Heart right ventricle (tissue), 16 donors: ENCODE measurements at places on chromosomes 5 and 9. TPM values are rescaled to one million over a fixed set of nuclear protein-coding genes. Genes with fewer than 3 reads are reported as not detected.

DNA sequence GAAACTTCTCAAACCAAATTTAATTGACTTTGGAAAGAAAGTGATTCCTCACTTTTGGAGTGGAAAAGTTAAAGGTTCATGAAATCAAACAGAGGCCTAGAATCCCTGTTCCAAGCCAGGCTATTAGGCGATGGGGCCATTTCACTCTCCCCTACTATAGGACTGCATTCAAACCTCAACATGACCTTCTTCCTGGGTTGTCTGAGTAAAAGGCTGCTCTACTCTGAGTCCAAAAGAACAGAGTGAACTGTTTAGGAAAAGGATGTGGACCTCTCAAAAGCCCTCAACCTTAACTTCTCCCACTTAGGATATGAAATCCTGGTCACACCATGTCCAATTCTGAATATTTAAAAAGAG lies 15.8 kb downstream of the C5orf52 start:
- no peak for DNase-seq

- DNase-seq, result no peak
Measured at GRCh38 chr5:150771034-150771795, 7.3 kb upstream of the SMIM3 start.

DNA sequence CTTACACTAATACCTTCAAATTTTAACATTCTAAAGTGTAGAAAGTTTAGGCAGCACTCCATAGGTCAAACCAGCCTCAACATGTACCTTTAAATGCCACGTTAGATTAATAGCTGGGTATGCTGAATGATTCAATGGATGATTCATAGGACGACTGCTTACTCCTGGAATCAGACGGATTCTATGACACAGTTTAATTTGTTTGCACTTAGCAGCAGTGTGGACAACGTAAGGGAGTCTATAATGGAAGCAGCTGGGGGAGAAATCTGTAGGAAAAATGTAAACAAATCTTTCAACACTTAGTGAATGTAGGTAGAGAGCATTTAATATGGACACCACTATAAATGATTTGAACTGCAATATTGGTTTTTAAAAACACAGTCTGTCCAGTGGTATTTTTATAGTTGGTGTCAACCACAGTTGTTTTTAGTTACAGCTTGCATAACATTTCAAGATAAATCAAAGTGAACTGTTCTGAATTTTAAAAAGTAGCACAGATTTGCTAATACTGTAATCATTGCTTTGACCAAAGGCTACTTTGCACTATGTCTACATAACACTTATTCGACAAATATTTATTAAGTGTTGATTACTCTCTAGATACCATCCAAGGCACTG lies 701.5 kb upstream of the MEF2C start:
- DNase-seq, result no peak

- DNase-seq, result peak; percentile 68
Measured at GRCh38 chr5:132489871-132490483, 596 bp downstream of the IRF1 start.

DNA sequence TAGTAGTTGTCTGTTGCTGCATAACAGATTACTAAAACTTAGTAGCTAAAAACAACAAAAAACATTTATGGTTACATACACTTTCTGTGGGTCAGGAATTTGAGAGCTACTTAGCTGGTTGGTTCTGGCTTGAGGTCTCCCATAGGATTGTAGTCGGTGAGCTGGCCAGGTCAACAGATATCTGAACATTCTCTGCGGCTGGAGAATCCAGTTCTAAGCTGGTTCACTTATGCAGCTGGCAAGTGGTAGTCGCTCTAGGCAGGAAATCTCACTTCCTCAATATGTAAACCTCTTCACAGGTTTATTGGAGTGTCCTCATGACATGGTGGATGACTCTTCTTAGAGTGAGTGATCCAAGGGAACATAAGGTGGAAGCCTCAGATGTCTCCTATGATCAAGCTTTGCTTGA lies 65.7 kb upstream of the TNFAIP8 start:
- DNase-seq, result no peak

The PLAC8L1 gene
- not detected for total RNA-seq

- no peak for DNase-seq
Measured at GRCh38 chr9:126986506-126986951, 71.9 kb downstream of the RALGPS1 start.

The RELL2 gene
- total RNA-seq, result 0.50 TPM

DNA sequence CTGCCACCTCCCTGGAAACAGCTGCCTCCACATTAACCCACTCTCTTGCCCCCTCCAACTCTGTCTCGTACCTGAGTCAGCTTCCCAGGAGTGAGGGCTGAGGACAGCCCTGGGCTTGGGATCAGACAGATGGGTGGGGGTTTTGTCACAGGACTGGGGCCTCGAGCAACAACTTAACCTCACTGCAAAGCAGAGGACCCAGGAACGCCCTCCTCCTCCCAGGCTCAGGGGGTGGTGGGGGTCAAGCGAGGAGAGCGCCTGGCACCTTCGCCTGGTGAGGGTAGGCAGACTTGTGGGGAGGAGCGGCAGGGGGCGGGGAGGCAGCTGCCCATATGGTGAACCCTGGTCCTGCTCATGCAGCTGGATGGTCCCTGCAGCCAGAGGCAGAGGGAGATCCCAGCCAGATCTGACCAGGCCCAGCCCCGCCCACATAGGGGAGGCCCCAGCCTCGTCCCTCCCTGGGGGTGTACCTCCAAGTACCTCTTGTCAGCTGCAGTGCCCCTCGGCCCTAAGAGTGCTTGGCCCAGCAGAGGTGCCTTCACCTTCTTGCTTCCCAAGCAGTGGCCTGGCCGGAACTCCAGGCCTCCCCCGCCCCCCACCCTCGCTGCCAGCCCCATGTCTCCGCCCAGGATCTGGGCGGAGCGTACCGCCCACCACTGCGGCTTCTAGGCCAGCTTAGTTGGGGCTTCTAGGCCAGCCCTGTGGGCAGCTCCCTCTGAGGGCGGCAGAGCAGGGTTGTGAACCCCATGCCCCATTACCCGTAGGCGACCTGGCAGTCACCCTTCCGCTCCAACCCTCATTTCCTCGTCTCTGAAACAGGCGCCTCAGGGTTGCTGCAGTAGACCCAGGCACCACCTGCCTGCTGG lies at the start of gene SARDH:
Gene SARDH, minus strand, starts transcription at position 579 of the 866 bp plus-strand sequence. CDS start 4,179 bp downstream, outside the sequence.
- peak; percentile 51 for DNase-seq

GRCh38 chr5:38879078-38879460 lies 33.3 kb downstream of the OSMR start:
- DNase-seq, result no peak

DNA sequence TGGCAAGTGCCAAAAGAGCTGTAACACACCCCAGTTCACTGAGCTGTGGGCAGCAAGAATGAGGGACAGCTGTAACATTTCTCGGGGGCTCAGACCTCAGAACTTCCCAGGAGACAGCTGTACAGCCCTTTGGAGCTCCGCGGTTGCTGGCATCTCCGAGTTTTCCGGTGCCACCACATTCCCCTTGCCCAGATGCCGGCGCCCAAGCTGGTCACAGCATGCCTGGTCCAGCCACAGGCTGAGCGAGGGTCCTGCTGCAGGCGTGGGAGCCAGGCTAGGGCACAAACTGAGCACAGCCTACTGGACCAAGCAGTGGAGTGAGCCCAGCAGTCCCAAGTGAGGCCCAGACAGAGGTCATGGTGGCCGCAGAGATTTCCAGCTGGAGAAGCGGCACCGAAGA lies 797.7 kb upstream of the EDIL3 start:
- no peak for DNase-seq

- no peak for DNase-seq
Measured at GRCh38 chr5:42636425-42636824, 120.2 kb upstream of the CCDC152 start.

The FLT4 gene
- 8.5 TPM for total RNA-seq

The PDCD1LG2 gene
- 1.2 TPM for total RNA-seq

- DNase-seq, result no peak
Measured at GRCh38 chr5:149961957-149962409, 1.4 kb downstream of the SLC26A2 start.
